ENCODE measurements at places on chromosomes 3 and 15.
A peak's percentile ranks its signal among the peaks of the same experiment; 100 is the strongest.

GRCh38 chr3:122576174-122576940, 1.1 kb upstream of the PARP15 start:
- DNase-seq: no peak

DNA sequence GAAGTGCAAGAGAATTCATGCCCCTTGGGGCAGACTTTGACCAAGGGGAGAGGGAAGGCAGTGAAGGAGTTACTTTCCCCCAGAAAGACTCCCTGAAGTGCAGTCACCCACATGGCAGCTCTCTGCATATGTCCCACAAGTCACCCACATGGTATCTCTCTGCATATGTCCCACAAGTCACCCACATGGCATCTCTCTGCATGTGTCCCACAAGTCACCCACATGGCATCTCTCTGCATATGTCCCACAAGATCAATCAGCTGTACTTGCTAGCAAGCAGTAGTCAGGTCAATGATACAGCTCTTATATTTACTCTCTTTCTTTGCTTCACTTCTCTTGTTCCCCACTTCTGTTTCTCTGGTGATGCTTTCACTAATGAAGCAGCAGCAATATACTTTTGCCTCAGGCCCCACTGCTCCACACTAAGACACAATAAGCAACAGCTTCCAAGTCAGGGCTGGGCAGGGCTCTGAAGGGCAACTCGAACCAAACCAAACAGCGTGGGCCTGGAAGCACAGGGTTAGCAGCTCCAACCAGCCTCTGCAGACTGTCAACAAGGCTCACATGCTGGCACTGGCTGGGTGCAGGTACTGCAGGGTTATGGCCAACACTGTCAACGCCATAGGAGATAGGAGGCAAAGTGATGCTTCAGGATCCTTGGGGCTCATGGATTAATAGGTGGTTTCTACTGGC, 46.7 kb downstream of the THBS1 start:
- no peak for DNase-seq

GRCh38 chr3:132042681-132043080, 7.9 kb upstream of the CPNE4 start:
- no peak for DNase-seq

GRCh38 chr3:138694287-138695007, 85.9 kb downstream of the FAIM start:
- no peak for DNase-seq

DNA sequence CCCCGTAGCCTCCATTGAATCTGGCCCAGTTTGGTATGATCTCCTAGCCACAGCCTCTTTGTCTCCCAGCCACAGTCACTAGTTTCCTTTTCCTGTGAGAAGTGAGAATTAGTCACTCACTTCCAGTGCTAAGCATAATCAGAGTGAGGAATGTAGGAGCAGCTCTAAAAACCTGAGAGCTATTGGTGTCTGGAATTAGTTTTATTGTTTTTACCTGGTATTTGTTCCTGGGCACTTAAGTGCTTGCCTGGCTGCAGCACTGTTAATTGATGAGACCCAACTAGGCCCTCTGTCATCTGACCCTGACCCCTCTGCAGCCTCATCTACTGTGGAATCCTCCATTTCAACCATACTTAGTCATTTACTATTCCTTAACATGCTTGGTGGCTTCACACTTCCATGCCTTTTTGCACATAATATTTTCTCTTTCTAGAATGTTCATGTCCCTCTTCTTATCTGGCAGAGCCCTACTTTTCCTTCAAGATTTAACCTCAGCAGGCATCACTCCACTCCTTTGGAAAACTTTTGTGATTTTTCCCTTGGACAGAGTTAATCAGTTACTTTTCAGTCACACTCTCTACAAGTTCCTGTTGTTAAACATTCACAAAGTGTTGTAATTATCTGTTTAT, 48.8 kb downstream of the PDE8A start:
- DNase-seq: no peak

GRCh38 chr15:31480356-31481025, 153.9 kb downstream of the KLF13 start:
- no peak for DNase-seq

DNA sequence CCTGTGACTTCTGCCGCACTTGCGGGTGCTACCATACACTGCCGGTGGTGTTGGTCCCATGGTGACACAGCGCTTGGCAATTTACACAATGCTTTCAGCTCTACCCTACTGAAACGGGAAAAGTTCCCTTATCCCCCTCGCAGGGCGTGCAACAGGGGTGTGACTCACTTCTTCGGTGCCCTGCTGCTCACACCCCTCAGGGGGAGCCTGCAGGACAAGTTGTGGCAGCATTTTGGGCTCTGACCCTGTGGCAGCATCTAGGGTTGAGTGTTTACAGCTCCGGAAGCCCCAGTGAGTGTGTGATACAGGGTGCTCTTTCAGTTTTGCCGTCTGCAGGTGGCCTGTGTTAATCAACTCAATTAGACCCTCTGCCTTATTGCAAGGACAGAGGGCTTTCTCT, 324.7 kb upstream of the RGMA start:
- no peak for DNase-seq

DNA sequence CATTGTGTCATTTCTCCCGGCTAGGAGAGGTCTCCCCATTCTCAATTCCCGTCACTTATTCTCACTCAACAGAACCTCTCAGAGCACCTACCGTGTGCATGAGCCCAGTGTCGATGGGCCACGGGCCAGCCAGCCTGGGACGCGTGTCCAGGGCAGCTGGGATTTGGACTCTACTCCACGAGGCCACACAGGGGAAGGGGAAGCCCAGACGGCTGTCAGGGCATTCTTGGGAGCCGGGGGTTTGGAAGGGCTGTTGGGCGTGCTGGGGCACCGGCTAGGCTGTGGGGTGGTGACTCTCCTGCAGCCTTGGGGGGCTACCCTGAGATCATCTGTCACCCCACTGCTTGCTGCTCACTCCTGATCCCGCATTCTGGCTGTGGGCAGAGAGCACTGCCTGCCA, 41.7 kb upstream of the PCSK6 start:
- no peak for DNase-seq

DNA sequence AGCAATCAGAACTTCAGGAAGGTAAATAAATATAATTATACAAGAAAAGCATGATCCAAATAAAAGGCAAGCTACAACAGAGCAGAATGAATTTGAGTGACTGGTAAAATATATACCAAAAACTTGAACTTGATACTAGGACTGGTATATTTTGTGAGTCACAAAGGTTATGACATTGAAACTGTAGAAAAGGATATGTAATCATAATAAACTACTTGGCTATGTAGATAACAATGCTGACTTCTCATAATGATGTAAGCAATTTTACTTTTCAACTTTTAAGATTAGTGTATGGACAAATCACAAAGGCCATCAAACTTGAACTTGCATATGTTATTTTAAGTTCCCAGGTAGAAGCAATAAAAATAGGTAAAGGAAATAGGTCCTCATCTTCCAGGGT, 384.5 kb upstream of the NECTIN3 start:
- no peak for DNase-seq

- DNase-seq: no peak
Observed at GRCh38 chr3:119380697-119381096, 82.7 kb downstream of the TMEM39A start.

DNA sequence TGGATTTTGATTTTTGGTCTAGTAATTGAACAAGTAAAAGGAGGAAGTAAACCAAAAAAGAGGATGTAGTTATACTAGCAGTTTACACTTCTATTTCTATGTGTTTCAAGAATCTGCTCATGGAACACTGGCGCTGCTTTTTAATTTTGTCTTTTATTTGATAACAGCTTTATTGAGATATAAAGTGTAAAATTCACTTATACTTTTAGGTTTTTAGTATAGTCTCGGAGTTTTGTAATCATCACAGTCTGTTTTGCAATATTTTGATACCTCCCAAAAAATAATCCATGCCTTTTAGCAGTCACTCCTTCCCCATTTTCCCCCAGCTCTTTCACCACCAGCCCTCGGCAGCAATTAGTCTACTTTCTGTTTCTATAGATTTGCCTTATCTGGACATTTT, 18.0 kb downstream of the UBE2E2 start:
- DNase-seq: no peak

GRCh38 chr3:57160076-57160764, 4.9 kb downstream of the IL17RD start:
- DNase-seq: no peak

DNA sequence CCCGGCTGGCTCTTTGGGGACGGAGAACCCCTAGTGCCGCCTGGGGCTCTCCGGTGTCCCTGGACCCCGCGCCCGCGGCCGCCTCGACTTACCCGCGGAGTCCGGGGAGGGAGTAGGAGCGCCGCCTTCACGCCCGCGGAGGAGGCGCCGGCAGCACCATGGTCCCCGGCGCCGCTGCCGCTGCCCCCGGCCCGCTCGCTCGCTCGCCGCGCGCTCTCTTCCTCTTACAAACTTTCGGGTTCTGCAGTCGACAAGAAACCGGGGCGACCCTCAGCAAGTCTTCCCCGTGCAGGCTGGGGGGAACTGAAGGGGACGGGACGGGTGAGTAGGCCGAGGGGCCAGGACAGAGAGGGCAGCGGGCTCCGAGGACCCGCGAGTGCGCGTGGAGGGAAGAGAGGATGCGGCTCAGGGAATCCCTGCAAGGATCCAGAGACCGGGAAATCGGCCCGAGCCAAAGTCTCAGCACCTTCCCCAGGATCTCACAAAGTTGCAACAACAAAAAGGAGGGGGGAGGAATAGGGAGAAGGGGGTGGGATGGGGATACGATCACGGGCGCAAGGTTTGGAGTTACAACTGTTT, 2.0 kb downstream of the FOXP1 start:
- no peak for DNase-seq

DNA sequence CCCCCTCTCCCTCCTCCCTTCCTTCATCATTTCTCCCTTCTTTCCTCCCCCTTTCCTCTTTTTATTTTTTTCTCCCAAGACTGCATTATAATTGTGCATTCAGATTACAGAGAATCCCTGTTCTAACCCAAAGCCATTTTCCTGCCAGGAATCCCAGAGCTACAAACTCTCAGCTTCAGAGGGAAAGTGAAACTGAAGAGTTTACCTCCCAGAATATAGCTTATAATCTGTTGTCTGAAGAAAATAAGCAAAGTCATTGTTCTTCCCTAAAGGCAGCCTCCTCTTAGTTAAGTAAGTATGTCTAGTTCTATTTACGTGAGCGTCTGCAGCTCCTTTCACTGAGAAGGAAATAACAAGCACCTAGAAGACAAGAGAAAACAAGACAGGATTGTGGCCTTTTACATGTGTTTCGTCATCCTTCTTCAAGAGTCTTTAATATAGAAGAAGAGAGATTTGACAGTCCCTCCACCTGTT, 97.2 kb downstream of the CHST2 start:
- DNase-seq: no peak

DNA sequence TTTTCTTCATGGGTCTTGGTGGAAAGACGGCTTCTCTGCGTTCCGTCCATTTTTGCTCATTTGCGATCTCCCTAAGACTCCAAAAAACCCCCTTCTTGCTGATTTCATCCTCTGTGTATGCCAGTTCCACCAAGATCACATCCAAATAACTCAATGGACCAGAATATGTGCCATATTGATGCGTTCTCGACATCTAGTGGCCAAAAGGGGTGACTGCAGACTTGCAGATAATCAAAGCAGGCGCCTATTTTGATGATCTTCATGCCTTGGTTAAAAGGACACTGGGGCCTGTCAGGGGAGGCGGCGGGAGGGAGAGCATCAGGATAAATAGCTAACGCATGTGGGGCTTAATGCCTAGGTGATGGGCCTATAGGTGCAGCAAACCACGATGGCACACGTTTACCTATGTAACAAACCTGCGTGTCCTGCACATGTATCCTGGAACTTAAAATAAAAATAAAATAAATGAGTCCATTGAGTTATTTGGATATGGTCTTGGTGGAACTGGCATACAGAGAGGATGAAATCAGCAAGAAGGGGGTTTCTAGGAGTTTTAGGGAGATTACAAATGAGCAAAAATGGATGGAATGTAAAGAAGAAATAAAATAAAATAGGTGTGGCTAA, 104.2 kb upstream of the RAD18 start:
- no peak for DNase-seq

GRCh38 chr15:50907601-50908208, 778 bp upstream of the AP4E1 start:
- DNase-seq: peak; percentile 24

- no peak for DNase-seq
Observed at GRCh38 chr3:133700351-133700750, 38.6 kb upstream of the TOPBP1 start.

GRCh38 chr3:47022641-47023071, 43.2 kb downstream of the NBEAL2 start:
- DNase-seq: no peak

DNA sequence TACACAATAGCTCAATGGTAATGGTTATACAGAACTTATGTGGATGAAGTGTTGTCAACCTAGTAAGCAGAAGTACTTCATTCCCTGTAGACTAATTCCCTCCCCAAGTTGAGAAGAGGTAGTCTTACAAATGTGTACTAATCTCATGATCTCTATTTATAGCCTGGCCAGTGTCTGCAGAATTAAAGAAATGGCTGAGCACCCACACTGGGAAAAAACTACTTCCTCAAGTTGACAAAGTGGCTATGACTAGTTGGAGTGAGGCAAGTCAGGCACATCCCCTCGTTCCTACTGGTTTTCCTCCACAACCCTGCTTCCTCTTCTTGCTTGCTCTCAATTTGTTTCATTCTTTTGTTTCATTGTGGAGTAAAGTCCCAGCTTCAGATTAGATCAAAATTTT, 566.7 kb upstream of the ZNF717 start:
- DNase-seq: no peak

DNA sequence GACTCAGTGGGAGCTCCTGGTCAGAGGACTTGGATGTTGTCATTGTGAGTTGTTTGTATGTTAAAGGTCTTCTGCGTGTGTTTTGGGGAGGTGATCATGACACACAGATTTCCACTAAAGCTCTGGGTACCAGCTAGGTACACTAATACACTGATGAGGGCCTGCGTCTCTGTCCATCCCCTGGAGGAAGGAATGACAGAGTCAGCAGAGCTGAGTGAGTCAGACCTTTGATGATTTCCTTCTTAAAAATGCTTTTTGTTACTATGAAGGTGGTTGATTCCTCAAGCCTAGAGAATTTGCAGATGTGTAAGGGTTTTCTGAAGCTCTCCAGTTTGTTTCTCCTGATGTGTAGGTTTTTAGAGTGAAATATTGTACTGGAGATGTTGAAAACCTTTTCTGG, 424.1 kb upstream of the TPM1 start:
- no peak for DNase-seq

DNA sequence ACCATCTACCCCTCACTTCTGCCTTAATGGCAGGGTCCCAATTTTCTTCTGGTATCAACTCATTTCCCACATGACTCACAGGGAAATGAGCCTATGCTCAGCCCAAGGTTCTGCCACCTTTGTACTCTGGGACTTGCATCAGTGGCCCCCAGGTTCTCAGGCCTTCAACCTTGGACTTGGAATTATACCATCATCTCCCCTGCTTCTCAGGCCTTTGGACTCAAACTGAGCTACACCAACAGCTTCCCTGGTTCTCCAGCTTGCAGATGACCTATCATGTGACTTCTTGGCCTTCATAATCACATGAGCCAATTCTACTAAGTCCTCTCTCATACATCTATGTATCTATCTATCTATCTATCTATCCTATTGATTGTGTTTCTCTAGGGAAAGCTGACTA, 149.5 kb downstream of the PLCH1 start:
- no peak for DNase-seq

GRCh38 chr15:33218071-33218491, 23.6 kb upstream of the FMN1 start:
- no peak for DNase-seq

All from T-helper 22 cell (primary cell).